ENCODE measurements at places on chromosomes 3 and 15.

DNA sequence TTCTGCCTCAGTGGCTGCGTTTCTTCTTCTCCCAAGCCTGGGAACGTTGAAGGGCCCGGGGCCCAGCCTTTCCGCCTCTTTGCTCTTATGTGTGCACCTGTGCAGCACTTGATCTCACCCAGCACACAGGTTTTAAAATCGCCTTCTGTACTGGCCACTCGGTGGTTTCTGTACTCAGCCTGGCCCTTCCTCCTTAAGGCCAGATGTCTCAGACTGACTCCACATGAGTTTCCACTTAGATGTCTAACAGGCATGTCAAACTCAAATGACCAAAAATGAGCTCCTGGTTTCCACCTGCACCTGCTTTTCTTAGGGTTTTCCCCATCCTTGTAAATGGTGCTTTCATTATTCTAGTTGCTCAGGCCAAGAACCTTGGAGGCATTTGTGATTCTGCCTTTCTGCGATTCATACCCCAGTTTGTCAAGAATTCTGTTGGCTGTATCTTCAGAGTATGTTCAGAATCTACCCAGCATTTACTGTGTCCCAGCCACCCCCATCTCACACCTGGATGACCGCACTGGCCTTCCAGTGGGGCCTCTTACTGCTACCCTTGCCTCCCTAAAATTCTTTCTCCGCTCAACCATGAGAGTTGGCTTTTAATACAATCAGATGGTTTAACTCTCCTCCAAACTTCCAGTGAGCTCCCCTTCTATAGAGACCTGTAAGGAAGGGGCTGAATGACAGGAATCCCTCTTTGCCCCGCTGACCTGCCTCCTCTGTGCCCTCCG lies 2.2 kb upstream of the TRAK1 start:
- no peak for DNase-seq

GRCh38 chr3:117441851-117442250 lies 732.3 kb downstream of the TUSC7 start:
- DNase-seq: no peak

- no peak for DNase-seq
These were observed 94.6 kb downstream of the EEFSEC start for GRCh38 chr3:128247666-128248409.

DNA sequence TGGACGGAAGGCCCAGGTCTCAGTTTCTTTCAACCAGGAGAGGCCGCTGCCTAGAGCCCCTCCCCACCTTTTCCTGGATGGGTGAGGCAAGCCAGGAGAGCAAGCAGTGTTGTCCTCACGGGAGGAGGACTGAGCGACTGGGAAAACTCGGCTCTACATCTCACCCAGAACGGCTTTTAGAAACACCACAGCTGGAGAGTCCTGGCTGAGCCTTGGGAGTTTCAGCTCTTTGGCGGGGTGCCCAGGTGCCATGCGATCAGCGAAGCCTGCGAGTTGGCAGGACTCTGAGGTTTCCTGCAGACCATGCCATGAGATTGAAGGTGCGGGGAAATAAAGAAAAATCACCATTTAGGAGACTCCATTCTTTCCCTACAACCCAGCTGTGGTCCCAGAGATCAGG lies 26.0 kb downstream of the PPCDC start:
- DNase-seq: no peak

DNA sequence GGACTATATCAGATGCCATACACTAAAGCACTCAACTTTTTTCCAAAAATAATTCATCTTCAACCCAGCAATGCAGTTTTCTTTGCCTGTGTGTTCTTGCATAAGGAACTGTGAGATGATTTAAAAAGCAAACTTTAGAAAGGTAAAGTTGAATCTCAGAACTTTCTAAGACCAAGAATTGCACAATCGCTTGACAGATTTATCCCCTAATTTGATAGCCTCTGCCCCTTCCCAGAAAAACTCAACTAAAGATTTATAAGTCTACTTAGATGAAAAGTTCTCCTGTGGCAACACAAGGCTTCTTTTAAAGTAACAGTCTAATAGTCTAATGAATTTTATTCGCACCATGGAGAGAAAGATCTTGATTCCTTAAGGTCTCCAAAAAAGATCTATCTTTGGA lies 259.3 kb downstream of the MAGI1 start:
- DNase-seq: no peak

GRCh38 chr3:73249047-73249446 lies 187.6 kb downstream of the EBLN2 start:
- no peak for DNase-seq

All from right forelimb (tissue), 1 donor.